ENCODE measurements at places on chromosomes 5 and 9. TPM values are rescaled to one million over a fixed set of nuclear protein-coding genes. Genes with fewer than 3 reads are reported as not detected.

GRCh38 chr9:98929895-98930341, 13.8 kb upstream of the COL15A1 start:
- no peak overlapping the region for H3K4me3 ChIP-seq
- DNase-seq: no peak
- H3K36me3 ChIP-seq: no peaks in the 10 kb centered on the region
- peaks cover 11% of the 10 kb centered on the region for H3K27me3 ChIP-seq
- H3K27ac ChIP-seq: no peak overlapping the region

DNA sequence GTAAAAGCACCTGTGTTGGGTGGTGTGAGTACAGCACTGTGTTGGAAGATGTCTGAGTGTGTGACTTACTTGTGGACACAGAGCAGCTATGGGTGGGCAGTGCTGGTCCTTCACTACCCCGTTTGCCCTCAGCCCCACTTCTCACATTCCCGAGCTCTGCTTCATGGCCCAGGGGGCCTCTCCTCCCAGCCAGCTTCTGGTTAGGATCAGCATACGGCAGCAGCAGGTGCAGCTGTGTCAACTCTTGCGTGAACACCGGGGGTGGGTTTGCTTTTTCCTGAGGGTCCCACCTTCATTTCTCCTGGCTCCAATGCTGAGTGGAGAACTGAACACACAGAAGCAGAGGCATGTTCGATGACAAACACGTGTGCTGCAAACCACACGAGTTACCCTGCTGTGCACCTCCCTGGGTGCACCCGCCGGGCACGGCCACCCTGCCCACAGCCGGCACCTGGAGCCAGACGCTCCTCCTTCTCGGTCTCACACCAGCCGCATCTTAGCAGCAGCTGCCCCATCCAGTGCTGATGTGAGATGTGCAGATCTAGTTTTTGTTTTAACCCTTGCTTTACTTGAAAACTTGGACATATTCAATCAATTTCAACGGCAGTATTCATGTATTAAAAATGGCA, 14.9 kb upstream of the SLC6A3 start:
- no peak overlapping the region for H3K27ac ChIP-seq
- no peaks in the 10 kb centered on the region for H3K4me1 ChIP-seq
- no peaks in the 10 kb centered on the region for H3K27me3 ChIP-seq

The WNT8A gene
- not detected for total RNA-seq

DNA sequence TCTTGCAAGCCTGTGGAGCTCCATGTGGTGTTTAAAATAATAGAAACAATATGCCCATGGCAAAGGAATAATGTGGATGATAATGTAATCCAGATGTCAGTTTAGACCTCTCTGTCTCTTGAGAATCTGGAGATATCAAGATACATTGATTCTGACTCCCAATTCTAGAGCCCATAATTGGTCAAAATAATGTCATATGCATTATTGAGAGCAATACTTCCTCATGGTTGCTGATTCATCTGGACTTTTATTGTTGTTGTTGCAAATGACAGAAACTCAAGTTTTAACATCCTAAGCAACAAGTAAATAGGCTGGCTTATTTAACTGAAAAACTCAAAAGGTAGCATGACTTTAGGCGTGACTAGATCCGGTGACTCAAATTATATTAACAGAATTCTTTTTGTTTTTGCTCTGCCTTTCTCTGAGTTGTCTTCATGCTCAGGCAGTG, 152.1 kb downstream of the PCSK1 start:
- peaks cover 6% of the 10 kb centered on the region for H3K27me3 ChIP-seq
- no peaks in the 10 kb centered on the region for H3K36me3 ChIP-seq
- peaks cover 22% of the 10 kb centered on the region for H3K4me1 ChIP-seq
- DNase-seq: no peak

- no peaks in the 10 kb centered on the region for H3K4me1 ChIP-seq
- H3K36me3 ChIP-seq: no peaks in the 10 kb centered on the region
- no peak overlapping the region for H3K4me3 ChIP-seq
- no peak overlapping the region for H3K27ac ChIP-seq
- DNase-seq: no peak
These were observed 652.2 kb upstream of the RGMB start for GRCh38 chr5:98121036-98121936.

- peaks cover 30% of the 10 kb centered on the region for H3K4me1 ChIP-seq
- H3K4me3 ChIP-seq: peak overlapping the region; percentile 65
- DNase-seq: peak; percentile 81
- H3K36me3 ChIP-seq: no peaks in the 10 kb centered on the region
- H3K27ac ChIP-seq: peak overlapping the region; percentile 85
These were observed 58.1 kb downstream of the MARCHF3 start for GRCh38 chr5:126972062-126972895.

DNA sequence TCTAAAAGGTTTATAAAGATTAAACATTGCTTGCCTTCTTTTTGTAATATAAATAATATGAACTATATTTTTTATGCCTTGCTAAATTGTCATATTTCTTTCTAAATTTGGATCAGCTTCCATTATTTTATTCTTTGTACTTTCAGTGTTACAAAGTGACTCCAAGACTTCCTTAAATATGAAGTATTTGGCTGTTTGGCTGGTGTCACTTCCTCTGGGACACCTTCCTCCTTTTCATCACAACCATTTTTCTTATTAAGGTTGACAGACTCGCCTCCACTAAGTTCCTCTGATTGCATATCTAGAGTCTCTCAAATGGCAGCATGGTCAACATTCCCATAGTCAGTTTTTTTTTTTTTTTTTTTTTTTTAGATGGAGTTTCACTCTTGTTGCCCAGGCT, 73.8 kb upstream of the SLC1A1 start:
- no peak overlapping the region for H3K27ac ChIP-seq
- no peak for DNase-seq
- H3K4me3 ChIP-seq: no peak overlapping the region
- no peaks in the 10 kb centered on the region for H3K4me1 ChIP-seq
- H3K36me3 ChIP-seq: no peaks in the 10 kb centered on the region
- H3K27me3 ChIP-seq: no peaks in the 10 kb centered on the region

The CCL19 gene
- not detected for total RNA-seq

- peaks cover 4% of the 10 kb centered on the region for H3K27me3 ChIP-seq
- H3K4me3 ChIP-seq: no peak overlapping the region
- no peak overlapping the region for H3K27ac ChIP-seq
- no peaks in the 10 kb centered on the region for H3K36me3 ChIP-seq
These were observed 16.8 kb downstream of the CTXN3 start for GRCh38 chr5:127665641-127666040.

DNA sequence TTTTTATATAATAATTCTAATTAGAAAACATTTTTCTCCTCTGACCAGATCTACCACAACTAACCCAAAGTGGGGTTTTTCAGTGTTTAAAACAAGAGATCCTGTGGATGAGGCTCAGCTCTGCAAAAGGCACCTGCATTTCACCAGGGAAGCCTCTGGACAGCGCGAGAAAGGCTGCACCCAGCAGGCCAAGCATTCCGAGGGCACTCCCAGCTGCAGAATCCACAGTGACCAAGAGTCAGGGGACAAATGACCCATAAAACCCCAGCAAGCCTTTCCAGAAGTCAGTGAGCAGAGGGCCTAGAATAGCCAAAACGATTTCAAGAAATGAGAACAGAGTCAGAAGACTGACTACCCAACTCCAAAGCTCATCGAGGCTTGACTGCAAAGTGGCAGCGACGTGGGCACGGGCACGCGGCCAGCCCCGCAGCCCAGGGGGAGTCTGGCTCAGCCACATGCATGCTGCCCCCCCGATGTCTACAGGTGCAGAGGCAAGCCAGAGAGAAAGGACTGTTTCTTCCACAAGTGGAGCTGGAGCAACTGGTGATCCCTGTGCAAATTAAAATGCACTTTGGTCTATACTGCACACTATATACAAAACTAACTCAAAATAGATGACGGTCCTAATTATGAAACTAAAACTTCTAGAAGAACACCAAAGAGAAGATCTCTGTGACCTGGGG, 26.2 kb downstream of the TPPP start:
- H3K4me1 ChIP-seq: no peaks in the 10 kb centered on the region
- H3K4me3 ChIP-seq: no peak overlapping the region
- no peaks in the 10 kb centered on the region for H3K27me3 ChIP-seq
- DNase-seq: no peak

DNA sequence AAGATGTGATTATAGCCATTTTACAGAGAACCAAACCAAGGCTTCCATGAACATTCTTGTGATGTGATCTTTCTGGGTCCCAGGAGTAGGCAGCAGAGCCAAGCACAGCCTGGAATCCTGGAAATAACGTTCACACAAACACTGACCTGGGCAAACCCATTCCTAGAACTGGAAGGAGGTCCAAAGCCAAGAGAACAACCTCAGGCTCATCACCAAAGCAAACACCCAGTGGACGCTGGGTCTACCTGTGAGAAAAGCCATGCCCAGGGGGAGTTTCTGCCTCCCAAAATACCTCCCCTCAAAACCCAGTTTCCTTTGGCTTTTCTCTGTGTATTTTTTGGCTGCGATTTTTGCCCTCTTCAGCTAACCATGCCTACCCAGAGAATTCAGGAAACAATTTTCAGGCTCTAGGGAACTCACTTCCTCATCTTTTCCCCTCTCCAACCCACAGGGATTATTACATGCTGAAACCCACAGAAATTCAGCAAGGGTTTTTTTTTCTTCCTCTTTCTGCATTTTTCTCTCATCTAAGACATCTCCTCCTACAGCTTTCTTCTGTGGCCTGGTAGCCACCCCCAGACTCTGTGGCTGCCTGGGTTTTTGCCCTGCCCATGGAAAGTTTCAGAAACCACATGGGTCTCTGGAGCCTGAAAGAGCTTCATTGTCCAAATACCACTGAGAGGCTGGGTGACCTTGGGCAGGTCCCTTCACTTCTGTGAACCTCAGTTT, 75.0 kb downstream of the TNC start:
- peaks cover 23% of the 10 kb centered on the region for H3K4me1 ChIP-seq
- H3K27ac ChIP-seq: peak overlapping the region; percentile 89
- H3K36me3 ChIP-seq: peaks cover 2% of the 10 kb centered on the region
- DNase-seq: peak; percentile 64

The PCDHB3 gene
- not detected for total RNA-seq

GRCh38 chr9:113299800-113300292, 3.3 kb downstream of the RNF183 start:
- peaks cover 3% of the 10 kb centered on the region for H3K36me3 ChIP-seq
- H3K4me1 ChIP-seq: peaks cover 2% of the 10 kb centered on the region
- no peak overlapping the region for H3K4me3 ChIP-seq
- H3K27me3 ChIP-seq: peaks cover 16% of the 10 kb centered on the region
- no peak for DNase-seq

The ACTBL2 gene
- total RNA-seq: not detected

The CFAP90 gene
- total RNA-seq: not detected

The HBEGF gene
- total RNA-seq: 21.9 TPM

GRCh38 chr5:132385326-132386105, 16.0 kb downstream of the SLC22A5 start:
- no peak overlapping the region for H3K4me3 ChIP-seq
- peak overlapping the region; percentile 57 for H3K27ac ChIP-seq
- peaks cover 45% of the 10 kb centered on the region for H3K4me1 ChIP-seq
- H3K27me3 ChIP-seq: no peaks in the 10 kb centered on the region
- H3K36me3 ChIP-seq: peaks cover 3% of the 10 kb centered on the region

DNA sequence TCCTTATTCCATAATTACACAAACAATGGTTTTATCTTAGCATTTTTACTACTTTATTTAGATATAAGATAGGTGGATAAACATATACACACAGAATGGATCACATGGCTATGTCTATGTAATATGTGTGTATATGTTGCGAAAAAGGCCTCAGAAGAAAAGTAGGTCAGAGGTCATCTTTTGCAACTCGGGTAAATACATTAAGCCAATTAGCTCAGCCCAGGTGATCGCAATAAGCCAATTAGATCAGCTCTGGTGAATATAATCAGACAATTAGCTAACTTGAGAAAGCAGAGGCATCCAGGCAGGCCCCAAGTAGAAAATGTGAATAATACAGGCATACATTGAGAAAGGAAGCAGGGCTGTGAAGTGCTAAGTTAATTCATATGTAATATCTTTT, 24.3 kb downstream of the SLCO4C1 start:
- H3K27me3 ChIP-seq: peaks cover 2% of the 10 kb centered on the region
- H3K4me3 ChIP-seq: no peak overlapping the region
- H3K27ac ChIP-seq: no peak overlapping the region

The MYOZ3 gene
- total RNA-seq: 0.07 TPM

DNA sequence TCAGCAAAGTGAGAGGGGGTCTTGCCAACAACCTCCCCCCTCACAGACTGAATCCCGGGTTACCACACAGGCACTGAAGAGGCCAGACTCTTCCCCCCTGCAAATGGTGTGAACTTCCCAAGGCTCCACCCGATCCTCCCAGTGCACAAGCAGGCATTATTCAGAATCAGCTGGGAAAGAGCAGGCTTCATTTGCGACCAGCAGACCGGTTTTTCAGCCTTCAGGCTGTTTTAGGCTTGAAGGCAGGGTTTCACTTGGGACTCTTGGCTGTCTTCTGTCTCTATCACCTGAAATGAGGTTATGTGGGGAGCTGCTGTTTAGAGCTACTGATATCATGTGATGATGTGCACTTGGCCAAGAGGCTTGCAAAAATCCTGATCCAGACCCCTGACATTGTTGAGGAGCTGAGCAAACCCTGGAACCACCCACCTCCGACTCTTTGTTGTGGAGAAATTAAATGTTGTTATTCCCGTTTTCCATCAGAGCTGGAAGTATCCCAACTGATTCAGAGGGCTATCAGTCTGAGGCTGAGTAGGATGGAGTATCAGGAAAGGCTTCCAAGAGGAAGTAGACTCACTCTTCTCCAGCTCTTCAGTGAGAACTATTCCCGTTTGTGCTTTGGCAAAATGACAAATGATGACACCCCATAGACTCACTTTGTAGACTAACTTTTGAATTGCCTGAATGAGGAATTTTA, 63.3 kb upstream of the ZFR start:
- H3K27ac ChIP-seq: no peak overlapping the region
- peaks cover 8% of the 10 kb centered on the region for H3K27me3 ChIP-seq
- DNase-seq: no peak

- no peak overlapping the region for H3K27ac ChIP-seq
- no peaks in the 10 kb centered on the region for H3K27me3 ChIP-seq
- no peak for DNase-seq
- H3K4me1 ChIP-seq: no peaks in the 10 kb centered on the region
These were observed 414.5 kb upstream of the ZNF608 start for GRCh38 chr5:125160787-125161502.

DNA sequence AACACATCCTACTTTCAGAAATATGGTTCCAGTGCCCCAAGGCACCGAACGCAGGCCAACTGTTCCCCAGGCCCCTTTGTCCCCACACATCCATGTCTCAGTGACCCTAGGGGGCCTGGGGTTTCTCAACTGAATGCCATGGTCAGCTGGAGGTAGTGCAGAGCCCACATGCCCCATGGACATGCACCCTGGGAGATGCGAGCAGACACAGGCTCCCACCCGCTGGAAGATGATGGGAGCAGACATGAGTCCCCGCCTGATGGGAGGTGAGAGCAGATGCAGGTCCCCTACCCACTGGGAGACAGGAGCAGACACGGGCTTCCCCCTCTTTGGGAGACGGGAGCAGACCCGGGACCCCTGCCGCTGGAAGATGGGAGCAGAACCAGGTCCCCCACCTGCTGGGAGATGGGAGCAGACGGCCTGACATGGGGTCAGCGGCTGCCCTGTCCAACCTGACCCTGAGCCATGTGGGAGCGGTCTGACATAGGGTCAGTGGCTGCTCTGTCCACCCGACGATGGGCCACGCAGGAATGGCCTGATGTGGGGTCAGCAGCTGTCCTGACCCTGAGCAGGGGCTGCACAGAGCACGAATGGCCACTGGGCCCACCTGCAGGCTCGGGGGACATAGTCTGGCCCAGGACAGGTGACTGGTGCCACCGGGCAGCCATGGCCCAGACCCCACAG, 18.4 kb downstream of the ZDHHC11B start:
- H3K36me3 ChIP-seq: no peaks in the 10 kb centered on the region
- no peaks in the 10 kb centered on the region for H3K4me1 ChIP-seq
- no peak overlapping the region for H3K4me3 ChIP-seq

GRCh38 chr9:132506977-132507669, 75.3 kb upstream of the BARHL1 start:
- no peak overlapping the region for H3K4me3 ChIP-seq
- H3K27ac ChIP-seq: no peak overlapping the region
- peaks cover 8% of the 10 kb centered on the region for H3K4me1 ChIP-seq
- no peak for DNase-seq
- H3K27me3 ChIP-seq: peaks cover 13% of the 10 kb centered on the region
- H3K36me3 ChIP-seq: no peaks in the 10 kb centered on the region

The FOXB2 gene
- not detected for total RNA-seq

The SOX30 gene
- not detected for total RNA-seq

The ADRA1B gene
- total RNA-seq: not detected

Measured in activated CD4-positive, alpha-beta T cell treated with anti-CD3 and anti-CD28 coated beads, Interleukin-2, amount 10 ng/mL, durations not matched to agents 24 days and 14 days (primary cell).